ENCODE measurements at places on chromosomes 1 and 21.

GRCh38 chr1:212689758-212690529, 9.7 kb downstream of the BATF3 start:
- DNase-seq = no peak

- DNase-seq = no peak
These were observed 889.6 kb upstream of the ADGRL4 start for GRCh38 chr1:79896140-79896539.

- no peak for DNase-seq
These were observed 30.9 kb upstream of the ID3 start for GRCh38 chr1:23590058-23590783.

DNA sequence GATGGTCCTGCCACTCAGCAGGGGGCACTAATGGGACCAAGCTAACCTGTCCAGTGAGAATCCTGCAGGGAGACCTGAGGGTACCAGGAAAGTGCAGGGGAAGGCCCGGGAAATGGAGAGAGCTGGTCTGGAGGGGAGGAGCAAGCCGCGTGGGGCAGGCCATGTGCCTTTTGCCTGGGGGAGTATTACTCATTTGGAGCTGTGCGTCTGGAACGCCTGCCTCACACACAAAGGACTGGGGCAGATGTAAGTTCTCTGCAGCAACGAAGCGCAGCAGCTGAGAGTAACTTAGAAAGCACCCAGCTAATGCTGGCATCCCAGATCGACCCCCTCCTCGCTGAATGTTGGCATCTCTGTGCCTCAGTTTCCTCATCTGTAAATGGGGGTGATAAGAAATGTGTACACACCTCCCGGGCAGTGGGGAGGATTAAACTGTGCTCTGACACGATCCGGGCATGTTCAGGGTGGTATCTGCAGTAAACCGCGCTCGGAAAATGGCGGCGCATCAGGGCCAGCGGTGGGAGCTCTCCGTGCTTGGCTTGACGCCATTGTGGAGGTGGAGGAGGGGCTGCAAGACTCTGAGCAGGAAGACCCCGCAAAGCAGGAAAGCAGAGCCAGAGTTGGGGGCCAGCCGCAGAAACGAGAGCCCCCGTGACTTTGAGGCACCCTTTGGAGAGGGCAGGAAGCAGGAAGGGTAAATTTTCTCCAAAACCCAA, 212.5 kb downstream of the NPHP4 start:
- no peak for DNase-seq

GRCh38 chr1:2275796-2276536, 47.8 kb downstream of the SKI start:
- no peak for DNase-seq

GRCh38 chr1:82614090-82614489, 813.4 kb downstream of the ADGRL2 start:
- no peak for DNase-seq

DNA sequence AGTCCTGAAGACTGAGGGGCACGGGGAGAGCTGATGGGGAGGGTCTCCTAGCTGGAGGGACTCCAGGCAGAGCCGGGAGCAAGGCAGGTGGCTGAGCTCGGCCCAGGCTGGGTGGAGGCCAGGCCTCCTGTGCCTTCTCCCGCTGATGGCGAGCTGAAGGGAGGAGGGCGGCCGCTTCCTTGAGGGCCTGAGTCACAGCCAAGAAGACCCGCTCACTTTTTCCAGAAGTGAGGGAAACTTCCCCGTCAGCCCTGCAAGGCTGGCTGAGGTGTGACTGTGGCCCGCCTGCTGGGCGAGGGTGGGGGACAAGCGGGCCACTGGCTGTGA, 1.7 kb upstream of the VWA1 start:
- peak; percentile 81 for DNase-seq

DNA sequence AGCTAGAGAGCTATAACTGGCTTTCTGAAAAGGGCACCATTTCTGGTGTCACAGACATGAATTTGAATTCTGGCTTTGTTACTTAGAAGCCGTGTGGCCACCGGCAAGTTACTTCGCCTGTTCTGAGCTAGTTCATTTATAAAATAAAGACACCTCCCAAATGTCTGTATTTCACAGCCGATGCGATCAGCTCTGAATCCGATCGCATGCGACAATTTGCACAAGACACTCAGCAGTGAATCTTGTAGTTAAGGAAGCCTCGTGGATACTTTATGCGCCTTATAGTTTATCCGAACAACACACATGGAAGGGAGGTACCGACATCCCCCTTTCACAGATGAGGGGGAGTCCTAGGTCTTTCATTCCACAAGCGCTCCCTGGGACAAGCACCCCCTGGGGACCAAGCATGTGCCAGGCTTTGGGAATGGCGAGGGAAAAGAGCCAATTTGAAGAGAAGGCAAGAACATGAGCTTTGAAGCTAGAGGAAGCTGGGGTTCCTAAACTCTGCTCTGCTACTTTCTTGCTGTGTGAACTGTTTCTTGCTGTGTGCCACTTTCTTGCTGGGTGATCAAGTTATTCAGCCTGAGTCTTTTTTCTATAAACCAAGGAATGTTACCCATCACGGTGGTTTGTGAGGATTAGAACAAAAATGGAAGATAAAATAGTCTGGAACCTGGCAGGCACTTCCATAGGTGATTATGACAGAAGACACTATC, 3.9 kb downstream of the ID3 start:
- no peak for DNase-seq

GRCh38 chr1:171653796-171654195, 1.3 kb upstream of the MYOC start:
- no peak for DNase-seq

DNA sequence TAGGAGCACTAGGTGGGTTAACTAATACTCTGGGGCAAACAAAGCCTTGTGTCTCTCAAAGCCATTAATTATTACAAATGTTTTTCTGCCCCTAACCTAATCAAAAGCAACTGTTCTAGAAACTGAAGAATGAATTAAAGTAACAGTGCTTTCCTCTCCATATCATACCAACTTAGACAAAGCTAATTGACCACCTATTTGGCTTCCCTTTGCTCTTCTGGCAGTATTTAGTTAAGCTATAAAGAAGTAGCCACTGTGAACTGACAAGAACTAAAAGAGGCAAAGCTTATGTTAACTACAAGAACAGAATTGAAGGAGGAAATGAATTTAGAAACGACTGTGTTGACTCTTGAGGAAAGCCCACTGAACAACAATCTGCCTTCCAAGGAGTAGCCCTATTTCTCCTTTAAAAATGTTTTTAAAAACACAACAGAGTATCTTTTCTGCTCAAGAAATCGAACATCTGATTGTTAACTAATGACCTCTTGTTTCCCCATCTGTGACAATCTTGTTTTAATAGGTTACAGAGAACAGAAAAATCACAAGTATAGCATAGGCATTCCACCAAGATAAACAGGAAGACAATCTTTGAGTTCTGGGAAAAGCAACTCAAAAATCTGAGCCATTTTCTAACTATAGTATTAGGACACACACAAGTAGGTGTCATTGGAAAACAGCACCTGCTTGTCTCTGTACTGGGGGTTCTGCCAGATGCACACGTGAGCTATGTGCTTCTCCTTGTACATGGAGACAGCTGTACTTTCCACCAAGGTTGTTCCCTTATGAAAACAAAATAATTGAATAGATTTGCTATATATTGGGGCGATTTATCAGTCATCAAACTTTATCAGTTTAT, 3.1 kb upstream of the EGLN1 start:
- DNase-seq = no peak

- peak; percentile 87 for DNase-seq
These were observed at the start of gene TGFB2 for GRCh38 chr1:218344814-218345672. Gene TGFB2, plus strand, starts transcription at chr1:218345336. Its CDS starts 1,366 bp downstream, at chr1:218346702.

DNA sequence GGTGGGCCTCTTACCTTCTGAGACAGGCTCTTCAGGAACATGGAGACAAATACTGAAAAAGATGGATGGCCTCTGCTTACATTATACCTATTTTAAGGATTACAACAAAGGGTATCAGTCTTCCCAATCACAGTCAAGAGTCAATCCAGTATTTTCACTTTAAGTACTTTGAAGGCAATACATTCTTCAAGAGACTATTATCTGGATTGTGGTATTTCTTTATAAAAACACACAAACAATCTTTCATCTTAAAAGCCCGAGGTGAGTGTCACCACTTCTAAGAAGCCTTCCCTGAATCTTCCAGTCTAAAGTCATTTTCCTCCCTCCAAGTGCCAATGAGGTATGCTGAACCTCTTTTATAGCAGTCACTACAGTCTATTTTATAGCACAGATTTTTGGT, 45.3 kb downstream of the WASF2 start:
- DNase-seq = no peak

DNA sequence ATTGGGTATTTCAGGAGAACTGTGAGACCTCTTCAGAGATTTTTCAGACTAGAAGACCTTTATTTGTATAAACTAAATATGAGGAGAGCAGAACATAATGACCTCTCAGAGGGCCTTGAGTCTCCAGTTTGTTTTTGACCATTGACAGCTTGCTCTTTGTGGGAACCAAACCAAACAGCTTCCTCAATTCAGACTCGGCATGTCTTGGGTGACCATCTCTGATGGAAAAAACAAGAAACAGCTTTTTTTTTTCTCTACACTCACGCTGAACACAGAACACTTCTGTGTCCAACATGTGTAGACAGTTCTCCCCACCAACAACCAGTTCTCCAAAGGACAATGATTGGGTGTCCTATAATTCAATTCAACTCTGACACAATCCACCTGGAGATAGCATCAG, 11.5 kb downstream of the ATP1A4 start:
- DNase-seq = no peak

GRCh38 chr1:117371441-117372151, 4.3 kb downstream of the MAN1A2 start:
- no peak for DNase-seq

DNA sequence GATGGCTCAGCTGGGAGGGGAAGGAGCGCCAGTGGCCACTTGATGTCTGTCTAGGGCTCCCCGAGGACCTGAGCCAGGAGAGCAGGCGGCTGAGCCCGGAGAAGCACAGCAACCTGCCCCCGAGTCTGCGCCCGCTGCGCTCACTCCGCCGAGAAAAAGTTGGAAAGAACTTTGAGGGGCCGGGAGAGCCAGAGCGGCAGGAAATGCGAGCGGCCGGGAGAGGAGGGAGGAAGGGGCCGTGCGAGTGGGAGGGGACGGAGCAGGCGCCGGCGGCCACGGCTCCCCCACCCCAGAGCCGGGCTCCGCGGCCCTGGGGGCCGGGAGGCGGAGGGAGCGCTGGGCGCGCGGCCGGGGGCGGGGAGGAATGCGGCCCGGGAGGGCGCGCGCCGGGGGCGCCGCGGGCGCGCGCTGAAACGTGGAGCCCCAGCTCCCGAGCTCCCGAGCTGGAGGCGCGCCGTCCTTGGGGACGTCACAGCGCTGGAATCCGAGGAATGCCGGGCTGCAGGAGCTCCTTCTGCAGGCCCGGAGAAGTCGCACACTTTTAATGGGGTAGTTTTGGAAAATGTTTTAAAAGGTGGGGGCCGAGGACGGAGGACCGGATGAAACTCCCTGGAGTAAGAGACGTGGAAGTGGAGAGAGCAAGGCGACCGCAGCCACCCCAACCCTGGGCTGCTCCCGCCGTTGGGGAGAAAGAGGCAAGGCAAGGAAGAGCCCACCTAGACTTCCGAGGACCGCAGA, at the start of gene PTPN14:
Gene PTPN14 (minus strand): TSS at position 167 of the 738 bp plus-strand sequence. CDS start 86,799 bp downstream, outside the sequence.
- DNase-seq = peak; percentile 93

- DNase-seq = no peak
These were observed 32.2 kb downstream of the CACHD1 start for GRCh38 chr1:64502083-64502482.

DNA sequence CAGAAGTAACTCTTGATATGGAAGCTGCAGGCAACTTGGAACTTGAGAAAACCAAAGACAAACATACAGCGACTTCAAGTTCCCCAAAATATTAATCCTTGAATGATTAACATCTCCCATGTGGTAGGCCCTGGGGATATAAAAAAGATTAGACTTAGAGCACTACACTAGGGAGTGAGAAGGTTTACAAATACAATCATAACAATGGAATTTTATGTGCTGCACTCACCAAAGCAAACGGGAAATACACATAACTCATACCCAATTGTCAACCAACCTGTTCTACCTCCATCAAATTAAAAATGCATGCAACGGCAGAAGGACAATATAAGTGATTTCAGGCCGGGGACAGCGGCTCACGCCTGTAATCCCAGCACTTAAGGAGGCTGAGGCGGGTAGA, 3.7 kb downstream of the SMYD3 start:
- no peak for DNase-seq

DNA sequence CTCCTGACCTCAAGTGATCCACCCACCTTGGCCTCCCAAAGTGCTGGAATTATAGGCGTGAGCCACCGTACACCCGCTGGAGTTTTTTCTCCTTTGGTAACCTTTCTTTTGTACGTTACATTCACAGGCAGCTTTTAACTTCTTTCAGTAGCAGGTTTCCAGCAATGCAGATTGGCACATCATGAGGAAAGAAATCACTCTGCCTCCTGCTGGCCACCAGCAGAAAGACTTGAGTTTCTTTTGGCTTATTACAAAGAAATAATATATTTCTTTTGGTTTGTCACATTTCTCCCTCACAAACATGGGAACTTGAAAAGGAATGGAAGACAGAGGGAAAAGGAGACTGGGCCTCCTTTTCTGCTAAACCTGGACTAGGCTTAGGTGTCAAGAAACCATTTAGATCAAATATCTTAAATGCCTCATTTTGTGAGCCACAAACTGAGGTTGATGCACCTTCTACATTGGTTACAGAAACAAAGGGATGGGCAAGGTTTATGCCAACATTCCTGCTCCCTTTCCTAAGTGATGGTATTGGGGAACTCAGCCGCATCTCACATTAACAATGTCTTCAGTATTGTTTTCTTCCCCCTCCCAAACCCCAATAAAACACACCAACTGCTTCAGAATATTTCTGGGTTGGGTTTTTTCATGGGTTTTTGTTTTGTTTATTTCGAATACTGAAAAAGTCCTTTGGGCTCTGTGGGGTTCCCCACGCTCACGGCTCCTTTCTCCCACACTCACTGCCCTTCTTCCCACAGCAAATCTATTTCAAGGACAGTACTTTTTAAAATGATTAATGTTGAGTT, 7.7 kb downstream of the ENSA start:
- no peak for DNase-seq

- DNase-seq = no peak
These were observed 16.8 kb upstream of the DLGAP3 start for GRCh38 chr1:34946211-34946610.

GRCh38 chr1:1058921-1059493, 15.1 kb downstream of the RNF223 start:
- DNase-seq = no peak

- peak; percentile 66 for DNase-seq
These were observed 886 bp downstream of the ZMYM4 start for GRCh38 chr1:35269201-35269988.

DNA sequence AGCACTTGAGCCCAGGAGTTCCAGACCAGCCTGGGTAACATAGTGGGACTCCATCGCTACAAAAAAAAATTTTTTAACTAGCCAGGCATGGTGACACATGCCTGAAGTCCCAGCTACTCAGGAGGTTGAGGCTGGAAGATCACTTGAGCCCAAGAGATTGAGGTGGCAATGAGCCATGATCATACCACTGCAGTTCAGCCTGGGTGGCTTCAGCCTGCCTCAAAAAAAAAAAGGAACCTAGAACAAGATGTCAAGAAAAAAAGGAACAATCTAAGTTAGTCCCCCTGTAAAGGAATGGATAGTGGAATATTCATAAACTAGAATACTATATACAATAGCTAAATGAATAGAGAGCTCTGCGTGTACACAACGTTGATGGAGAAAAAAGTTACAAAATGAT, 14.4 kb downstream of the NSL1 start:
- no peak for DNase-seq
